ENCODE measurements at places on chromosomes 7 and 10.
A peak's percentile ranks its signal among the peaks of the same experiment; 100 is the strongest.

- DNase-seq = no peak
Measured at GRCh38 chr7:78175330-78176100, 376.9 kb downstream of the PHTF2 start.

GRCh38 chr7:45617166-45617565 lies 43.0 kb downstream of the ADCY1 start:
- DNase-seq = no peak

GRCh38 chr7:138854115-138854645 lies 56.2 kb upstream of the ATP6V0A4 start:
- DNase-seq = no peak

DNA sequence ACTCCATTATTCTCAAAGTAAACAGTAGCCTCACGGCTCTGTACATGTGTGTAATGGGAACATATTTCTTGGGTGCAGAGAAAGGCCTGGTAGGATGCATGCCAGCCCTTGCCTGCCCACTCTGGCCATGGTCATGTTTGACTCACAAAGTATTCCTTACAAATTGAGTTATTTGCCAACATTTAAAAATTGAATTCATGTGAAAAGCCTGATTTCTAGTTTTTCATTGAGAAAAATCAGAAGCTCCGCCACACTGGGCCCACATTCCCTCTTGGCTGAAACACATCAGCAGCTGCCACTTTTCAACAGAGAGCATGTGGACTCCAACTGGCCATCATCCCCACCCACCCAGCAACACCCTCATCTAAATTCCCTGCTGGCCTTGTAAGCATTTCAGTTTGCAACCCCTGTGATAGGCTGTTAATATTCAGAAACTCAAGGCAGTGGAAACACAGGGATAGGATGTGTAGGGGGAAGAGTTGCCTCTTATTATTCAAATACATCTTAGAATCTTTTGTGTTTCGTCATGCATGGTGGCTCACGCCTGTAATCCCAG lies 40.9 kb downstream of the CDH23 start:
- peak; percentile 12 for DNase-seq

DNA sequence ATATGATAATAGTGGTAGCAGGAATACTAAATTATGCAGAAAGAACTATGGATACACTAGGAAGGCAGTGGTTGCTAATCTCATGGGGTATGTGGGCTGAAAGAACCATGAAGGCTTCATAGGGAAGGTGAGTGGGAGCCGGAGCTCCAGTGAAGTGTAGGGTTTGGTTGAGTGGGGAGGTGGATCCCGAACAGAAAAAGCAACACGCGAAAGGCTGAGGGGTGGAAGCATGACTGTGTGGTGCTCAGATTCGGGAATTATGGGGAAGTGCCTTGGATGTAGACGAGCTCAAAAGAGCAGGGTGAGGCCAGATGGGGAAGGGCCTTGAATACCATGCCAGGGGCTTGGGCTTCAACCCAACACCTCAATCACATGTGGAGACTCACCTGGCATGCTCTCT lies 715.1 kb downstream of the TYW1 start:
- DNase-seq = no peak
